ENCODE measurements at places on chromosomes 5 and 9. TPM values are rescaled to one million over a fixed set of nuclear protein-coding genes. Genes with fewer than 3 reads are reported as not detected.

DPH7 gene
- total RNA-seq = 58.8 TPM

BARHL1 gene
- not detected for total RNA-seq

THBS4 gene
- 5.6 TPM for total RNA-seq

DNA sequence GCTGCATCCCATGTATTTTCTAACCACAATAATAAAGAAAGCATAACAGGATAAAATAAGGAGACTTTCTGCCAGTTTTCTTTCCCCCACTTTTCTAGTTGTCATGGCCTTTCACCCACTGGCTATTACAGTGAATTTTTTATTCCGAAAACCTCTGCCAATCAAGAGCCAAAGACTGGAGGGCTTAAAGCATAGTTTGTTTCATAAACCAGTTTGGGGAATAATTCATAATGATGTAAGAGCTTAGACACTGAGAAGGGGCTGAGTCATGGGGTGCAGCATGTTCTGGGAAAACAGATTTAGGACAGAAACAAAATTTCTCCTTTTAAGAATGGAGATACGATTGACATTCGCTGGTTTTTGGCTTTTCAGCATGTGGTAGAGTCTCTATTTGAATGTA lies 4.4 kb upstream of the GLIPR2 start:
- no peaks in the 10 kb centered on the region for H3K36me3 ChIP-seq
- H3K27me3 ChIP-seq = peaks cover 41% of the 10 kb centered on the region
- H3K4me1 ChIP-seq = peaks cover 3% of the 10 kb centered on the region
- no peak for DNase-seq
- H3K4me3 ChIP-seq = no peak overlapping the region

DNA sequence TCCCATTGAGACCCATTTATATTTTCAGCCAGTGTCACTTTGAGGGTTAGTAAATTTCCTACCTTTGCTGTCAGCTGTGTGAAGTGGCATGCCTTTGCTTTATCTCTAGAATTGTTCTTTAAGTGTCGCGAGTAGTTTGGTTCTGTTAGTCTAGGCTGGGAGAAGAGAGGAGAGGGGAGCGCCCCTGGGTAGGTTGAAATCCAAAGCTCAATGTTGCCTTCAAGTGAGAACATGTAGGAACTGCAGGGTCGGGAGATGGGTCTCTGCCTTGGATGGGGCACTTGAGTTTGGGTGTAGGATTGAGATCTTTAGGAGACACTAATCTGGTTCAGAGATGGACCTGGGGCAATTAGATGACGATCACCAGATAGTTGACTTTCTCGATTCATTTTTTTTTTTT lies 46.3 kb downstream of the STC2 start:
- no peak overlapping the region for H3K27ac ChIP-seq
- DNase-seq = no peak
- no peak overlapping the region for H3K4me3 ChIP-seq
- H3K27me3 ChIP-seq = peaks cover 64% of the 10 kb centered on the region
- no peaks in the 10 kb centered on the region for H3K36me3 ChIP-seq

DNA sequence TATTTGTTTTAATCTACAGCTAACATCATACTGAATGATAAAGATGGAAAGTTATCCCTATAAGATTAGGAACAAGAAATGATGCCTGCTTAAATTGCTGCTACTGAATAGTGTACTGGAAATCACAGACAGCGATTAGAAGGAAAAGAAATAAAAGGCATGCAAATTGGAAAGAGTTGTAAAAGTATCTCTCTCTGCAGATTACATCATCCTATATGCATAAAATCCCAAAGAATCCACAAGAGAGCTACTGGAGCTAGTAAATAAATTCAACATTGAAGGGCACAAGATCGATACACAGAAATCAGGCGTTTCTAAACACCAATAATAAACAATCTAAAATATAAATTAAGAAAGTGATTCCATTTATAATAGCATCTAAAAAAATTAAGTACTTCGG lies 75.3 kb upstream of the SIMC1 start:
- no peak overlapping the region for H3K27ac ChIP-seq
- H3K27me3 ChIP-seq = peaks cover 15% of the 10 kb centered on the region
- H3K4me3 ChIP-seq = no peak overlapping the region
- peaks cover 2% of the 10 kb centered on the region for H3K4me1 ChIP-seq

DNA sequence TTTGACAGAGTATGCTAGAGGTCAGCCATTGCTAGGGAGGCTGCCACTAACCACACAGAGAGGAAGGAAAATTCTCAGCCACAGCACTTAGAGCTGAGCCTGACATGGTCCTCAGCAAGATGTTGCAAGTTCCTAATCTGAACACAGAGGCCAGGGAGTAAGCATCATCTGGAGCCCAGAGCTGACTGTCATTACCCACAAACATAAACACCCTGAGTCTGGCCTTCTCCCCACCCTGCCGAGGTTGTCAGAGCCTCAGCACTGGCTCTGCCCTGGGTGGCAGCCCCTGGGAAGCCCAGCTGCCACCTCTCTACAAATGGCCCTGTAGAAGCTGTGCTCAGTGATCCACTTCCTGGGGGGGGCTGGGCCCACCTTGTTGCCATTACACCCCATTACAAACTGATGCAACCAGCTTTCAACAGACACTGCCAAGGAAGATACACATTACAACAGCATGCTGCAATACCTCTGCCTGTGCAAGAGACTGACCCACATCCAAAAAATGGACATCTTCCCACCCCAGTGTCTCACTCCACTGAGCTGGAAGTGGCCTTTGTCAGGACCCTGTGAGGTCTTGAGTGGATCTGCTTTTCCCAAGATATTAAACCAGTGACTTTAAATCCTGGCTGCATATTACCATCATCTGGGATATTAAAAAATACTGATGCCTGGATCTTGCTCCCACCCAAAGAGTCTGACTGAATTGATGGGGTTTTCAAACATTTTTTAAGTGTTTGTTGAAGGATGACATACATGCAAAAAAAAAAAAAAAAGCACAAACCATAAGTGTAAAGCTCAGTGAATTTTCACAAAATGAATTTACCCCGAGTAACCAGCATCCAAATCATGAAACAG lies 33.0 kb downstream of the IRF1 start:
- H3K4me1 ChIP-seq = peaks cover 11% of the 10 kb centered on the region
- no peak overlapping the region for H3K27ac ChIP-seq

- no peak overlapping the region for H3K4me3 ChIP-seq
- DNase-seq = no peak
- H3K4me1 ChIP-seq = peaks cover 13% of the 10 kb centered on the region
- H3K27ac ChIP-seq = no peak overlapping the region
- peaks cover 23% of the 10 kb centered on the region for H3K36me3 ChIP-seq
Observed at GRCh38 chr5:141529873-141530272, 41.0 kb downstream of the PCDHGC5 start.

- no peak for DNase-seq
- H3K4me1 ChIP-seq = peaks cover 1% of the 10 kb centered on the region
- H3K4me3 ChIP-seq = no peak overlapping the region
- H3K36me3 ChIP-seq = no peaks in the 10 kb centered on the region
- no peak overlapping the region for H3K27ac ChIP-seq
Observed at GRCh38 chr5:148912714-148913398, 86.4 kb downstream of the ADRB2 start.

GRCh38 chr5:29150840-29151239 lies 2042.6 kb upstream of the CDH6 start:
- H3K4me1 ChIP-seq = peaks cover 4% of the 10 kb centered on the region
- H3K27ac ChIP-seq = no peak overlapping the region
- H3K27me3 ChIP-seq = no peaks in the 10 kb centered on the region
- H3K36me3 ChIP-seq = no peaks in the 10 kb centered on the region
- DNase-seq = no peak

DNA sequence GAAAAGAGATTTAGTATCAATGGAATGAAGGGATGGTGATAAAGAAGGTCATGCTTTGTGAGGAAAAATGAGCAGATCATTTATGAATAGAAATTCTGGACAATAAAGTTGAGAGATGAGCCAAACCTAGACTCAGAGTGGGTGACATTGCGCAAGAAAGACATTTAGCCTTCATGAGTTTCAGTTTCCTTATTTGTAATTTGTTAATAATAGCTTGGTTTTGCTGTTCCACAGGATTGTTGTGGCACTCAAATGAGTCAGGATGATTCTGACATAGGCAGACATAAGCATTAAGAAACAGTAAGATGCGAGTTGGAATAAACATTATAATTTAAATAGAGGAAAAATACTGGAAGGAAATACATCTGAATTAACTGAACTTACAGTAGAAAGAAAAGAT lies 34.8 kb downstream of the ITGA2 start:
- DNase-seq = no peak
- no peak overlapping the region for H3K4me3 ChIP-seq
- H3K27me3 ChIP-seq = no peaks in the 10 kb centered on the region

All from progenitor cell of endocrine pancreas (in vitro differentiated cells).